Hepatic stellate cell (primary cell): ENCODE measurements at places on chromosomes 6 and 20.

DNA sequence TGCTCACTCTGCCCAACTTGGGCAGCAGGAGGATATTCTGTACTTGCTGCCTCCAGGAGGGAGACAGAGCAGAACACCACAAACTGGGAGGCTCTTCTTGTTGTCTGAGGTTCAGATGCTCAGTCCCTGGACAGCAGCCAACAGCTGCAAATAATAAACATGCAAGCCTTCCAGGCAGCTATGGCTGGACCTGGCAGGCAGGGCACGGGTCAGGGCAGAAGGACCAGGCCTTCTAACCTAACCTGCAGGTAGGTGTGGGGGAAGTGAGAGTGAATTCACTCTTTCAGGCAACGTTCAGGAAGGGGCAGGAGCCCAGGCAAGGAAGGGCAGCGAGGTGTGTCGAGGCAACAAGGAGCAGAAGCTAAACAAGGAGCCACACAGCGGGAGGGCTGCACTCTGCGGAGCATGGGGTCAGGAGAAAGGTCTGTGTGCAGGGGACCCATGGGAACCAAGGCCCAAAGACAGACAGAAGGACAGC lies 31.5 kb downstream of the NINL start:
- DNase-seq, result no peak

- no peak for DNase-seq
Observed at GRCh38 chr6:116971959-116972358, 94.9 kb downstream of the RFX6 start.

- DNase-seq, result no peak
Observed at GRCh38 chr6:28653876-28654275, 128.2 kb downstream of the GPX5 start.

DNA sequence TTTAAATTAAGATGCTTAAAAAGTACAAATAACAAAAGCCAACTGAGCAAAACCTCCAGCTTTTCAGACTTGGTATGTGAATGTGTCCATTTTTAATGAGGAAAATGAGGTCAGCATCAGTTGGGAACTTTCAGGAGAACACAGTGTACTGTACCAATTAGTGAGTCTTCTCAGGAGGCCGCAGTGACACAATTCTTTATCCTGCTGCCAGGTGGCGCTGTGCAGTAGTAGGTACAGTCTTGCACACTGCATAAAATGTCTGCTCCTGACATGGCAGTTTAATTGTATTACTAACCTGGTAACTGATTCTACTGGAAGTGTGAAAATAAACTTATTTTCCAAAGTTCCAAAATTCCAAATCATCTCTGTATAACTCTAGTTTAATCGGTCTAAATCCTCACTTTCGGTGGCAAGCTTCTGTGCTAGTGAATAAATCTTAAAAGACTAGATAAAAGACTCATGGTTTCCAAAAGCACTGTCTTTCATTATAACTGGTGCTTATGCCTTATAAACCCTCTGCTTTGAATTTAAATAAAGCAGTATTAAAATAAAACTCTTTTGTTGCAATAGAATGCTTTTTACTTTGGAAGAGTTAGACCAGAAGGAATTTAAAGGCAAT lies 214.8 kb upstream of the MMS22L start:
- DNase-seq, result peak; percentile 5

- no peak for DNase-seq
Observed at GRCh38 chr6:86888301-86888700, 49.0 kb upstream of the HTR1E start.

GRCh38 chr6:155247618-155248007 lies 16.2 kb upstream of the CLDN20 start:
- peak; percentile 90 for DNase-seq

DNA sequence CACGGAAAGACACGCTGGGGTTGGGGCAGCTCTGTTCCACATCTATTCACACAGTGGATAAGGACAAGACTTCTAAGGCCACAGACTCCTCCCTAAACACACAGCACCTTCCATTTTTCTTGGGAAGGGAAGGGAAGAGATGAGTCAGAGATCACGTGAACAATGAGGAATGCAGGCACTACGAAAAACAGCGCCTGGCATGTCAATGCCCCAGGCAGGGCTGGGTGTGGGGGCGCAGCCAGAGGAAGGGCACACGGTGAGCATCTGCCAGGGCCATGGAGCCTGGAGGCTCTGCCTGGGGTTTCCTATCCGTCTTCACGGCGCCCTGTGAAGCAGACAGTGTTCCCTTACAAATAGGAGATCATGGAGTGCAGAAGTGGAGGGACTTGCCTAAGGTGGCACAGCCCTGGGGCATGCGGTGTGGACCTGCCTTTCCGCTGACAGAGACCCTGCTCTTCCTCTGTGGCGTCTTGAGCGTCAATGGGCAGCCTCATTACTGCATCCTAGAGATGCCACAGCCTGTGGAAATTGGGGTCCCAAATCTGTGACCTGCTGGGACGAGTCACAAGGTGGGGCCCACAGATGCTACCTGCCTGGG lies 15.4 kb downstream of the UNC93A start:
- DNase-seq, result no peak

GRCh38 chr6:33604941-33605854 lies 15.9 kb upstream of the ITPR3 start:
- DNase-seq, result no peak
